ENCODE measurements at places on chromosomes 6 and 20. TPM values are rescaled to one million over a fixed set of nuclear protein-coding genes. Genes with fewer than 3 reads are reported as not detected.

Gene TMC2
- polyA plus RNA-seq = 0.14 TPM

Gene TP53INP2
- 10.5 TPM for polyA plus RNA-seq

Gene RSPH4A
- 1.9 TPM for polyA plus RNA-seq

Gene KHDC1L
- polyA plus RNA-seq = 0.43 TPM

Gene PXT1
- not detected for polyA plus RNA-seq

Gene ERVFRD-1
- 0.33 TPM for polyA plus RNA-seq

Gene SLC17A3
- polyA plus RNA-seq = 0.29 TPM

Gene WFDC10B
- not detected for polyA plus RNA-seq

Gene FABP7
- not detected for polyA plus RNA-seq

Gene VNN1
- 1.5 TPM for polyA plus RNA-seq

Gene LHFPL5
- not detected for polyA plus RNA-seq

Gene SLC17A9
- 1.3 TPM for polyA plus RNA-seq

Gene BNIP5
- 0.13 TPM for polyA plus RNA-seq

Gene COL19A1
- polyA plus RNA-seq = 2.1 TPM

Gene GABRR1
- 6.5 TPM for polyA plus RNA-seq

Gene ZBTB12
- 22.4 TPM for polyA plus RNA-seq

Gene PPP1R14C
- 21.4 TPM for polyA plus RNA-seq

Gene ADGRF5
- 24.7 TPM for polyA plus RNA-seq

Gene HLA-DOA
- polyA plus RNA-seq = 5.7 TPM

Gene ANKRD66
- not detected for polyA plus RNA-seq

Gene MUC21
- polyA plus RNA-seq = not detected

Gene DDO
- 0.93 TPM for polyA plus RNA-seq

Gene STMND1
- polyA plus RNA-seq = 0.32 TPM

Gene DYNLT2
- polyA plus RNA-seq = 2.7 TPM

Gene SYCP2L
- 3.8 TPM for polyA plus RNA-seq

Gene MAP1LC3A
- 23.9 TPM for polyA plus RNA-seq

Gene MEP1A
- not detected for polyA plus RNA-seq

Gene TOX2
- 3.9 TPM for polyA plus RNA-seq

Gene HLA-DMB
- polyA plus RNA-seq = 62.0 TPM

Gene PDE7B
- polyA plus RNA-seq = 10.3 TPM

Gene APCDD1L
- polyA plus RNA-seq = 12.0 TPM

Gene CDH4
- 5.8 TPM for polyA plus RNA-seq

Gene AP5S1
- polyA plus RNA-seq = 7.9 TPM

Gene PXDC1
- polyA plus RNA-seq = 18.1 TPM

Gene KCNK15
- 0.09 TPM for polyA plus RNA-seq

Gene VWA7
- polyA plus RNA-seq = 5.7 TPM

Gene OR2B6
- 0.32 TPM for polyA plus RNA-seq

Gene ZNF311
- polyA plus RNA-seq = 6.7 TPM

Gene FAM184A
- polyA plus RNA-seq = 11.3 TPM

Gene ZNF334
- polyA plus RNA-seq = 23.3 TPM

Gene LY6G6C
- polyA plus RNA-seq = not detected

Gene ULBP1
- 0.76 TPM for polyA plus RNA-seq

Gene CST3
- polyA plus RNA-seq = 129 TPM

Gene NKX2-4
- polyA plus RNA-seq = not detected
